ENCODE measurements at places on chromosomes 2 and 18.

- no peak for DNase-seq
Observed at GRCh38 chr2:120797421-120798221, 62.0 kb downstream of the GLI2 start.

GRCh38 chr2:207142461-207142860 lies 23.3 kb downstream of the KLF7 start:
- no peak for DNase-seq

GRCh38 chr2:143312441-143312840 lies 183.2 kb downstream of the ARHGAP15 start:
- no peak for DNase-seq

DNA sequence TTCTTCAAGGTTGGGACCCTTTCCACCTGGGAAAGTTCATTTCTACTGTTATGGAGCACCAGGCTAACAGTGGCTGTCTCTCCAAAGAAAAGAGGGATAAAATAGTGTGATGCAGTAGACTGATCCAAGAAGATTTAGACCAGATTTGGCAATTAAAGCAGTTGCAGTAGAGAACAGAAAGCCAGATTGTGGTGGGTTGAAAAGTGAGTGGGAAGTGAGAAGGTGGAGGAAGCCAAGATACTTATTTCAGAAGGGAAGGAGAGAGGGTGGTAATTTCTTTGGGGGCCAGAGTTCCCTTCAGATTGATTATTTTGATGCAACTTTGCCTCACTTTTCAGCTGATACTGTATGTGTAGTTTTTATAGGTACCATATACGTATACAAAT lies 8.0 kb downstream of the MYL12B start:
- no peak for DNase-seq

GRCh38 chr2:199956062-199956380 lies 639 bp downstream of the MAIP1 start:
- DNase-seq, result no peak

- no peak for DNase-seq
Observed at GRCh38 chr2:201255408-201256033, 4.8 kb upstream of the CASP8 start.

GRCh38 chr2:162166174-162166573 lies 14.1 kb upstream of the GCG start:
- DNase-seq, result no peak

DNA sequence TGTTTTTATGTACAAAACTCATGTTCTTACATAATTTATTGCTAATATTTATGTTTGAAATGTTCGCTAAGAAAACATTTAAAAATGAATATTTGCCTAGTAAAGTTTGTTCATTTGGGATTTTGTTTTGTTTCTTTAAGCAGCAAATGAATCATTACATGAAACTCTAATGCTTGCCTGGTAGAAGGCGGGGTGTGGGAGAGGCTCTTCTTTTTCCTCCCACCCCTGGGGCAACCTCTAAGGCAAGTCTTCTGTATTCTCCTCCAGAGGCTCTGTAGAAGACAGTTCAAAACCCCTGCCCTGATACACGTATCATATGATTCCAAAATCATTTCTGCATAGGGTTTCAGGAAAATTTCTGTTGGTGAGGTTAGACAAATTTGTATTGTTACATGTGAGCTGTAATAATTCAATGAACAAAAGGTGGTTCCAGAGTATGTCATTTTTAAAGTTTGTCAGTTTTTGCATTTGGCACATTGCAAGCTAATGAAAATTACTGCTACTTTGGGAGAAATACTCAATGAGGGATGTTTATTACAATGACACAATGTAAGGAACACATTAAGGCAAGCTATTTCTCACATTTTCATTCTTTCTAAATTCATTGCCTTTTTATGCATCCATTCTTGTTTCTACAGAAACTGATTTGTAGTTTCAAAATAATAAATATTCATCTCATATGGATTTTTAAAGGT lies 302.3 kb upstream of the UBE2E3 start:
- DNase-seq, result no peak

GRCh38 chr18:13159579-13159978 lies 59.0 kb upstream of the LDLRAD4 start:
- no peak for DNase-seq

- no peak for DNase-seq
Observed at GRCh38 chr2:133867166-133867565, 298.9 kb upstream of the NCKAP5 start.

DNA sequence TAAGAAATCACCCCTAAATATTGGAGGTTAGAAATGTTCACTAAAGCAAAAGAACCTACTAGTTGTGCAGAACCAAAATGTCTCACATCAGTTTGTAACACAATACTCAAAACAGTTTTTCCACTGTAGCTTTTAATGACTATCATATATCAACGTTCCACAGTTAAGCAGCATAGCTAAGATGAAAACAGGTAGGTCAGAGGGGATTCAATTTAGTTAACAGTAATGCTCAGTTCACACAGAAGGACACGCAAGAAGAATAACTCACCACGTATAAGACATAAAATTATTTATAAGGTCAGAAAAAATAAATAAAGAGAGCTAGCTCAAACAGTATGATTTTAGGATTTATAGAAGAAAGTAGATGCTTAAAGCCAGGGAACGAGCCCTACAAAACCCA lies 118.9 kb upstream of the CCDC150 start:
- no peak for DNase-seq

DNA sequence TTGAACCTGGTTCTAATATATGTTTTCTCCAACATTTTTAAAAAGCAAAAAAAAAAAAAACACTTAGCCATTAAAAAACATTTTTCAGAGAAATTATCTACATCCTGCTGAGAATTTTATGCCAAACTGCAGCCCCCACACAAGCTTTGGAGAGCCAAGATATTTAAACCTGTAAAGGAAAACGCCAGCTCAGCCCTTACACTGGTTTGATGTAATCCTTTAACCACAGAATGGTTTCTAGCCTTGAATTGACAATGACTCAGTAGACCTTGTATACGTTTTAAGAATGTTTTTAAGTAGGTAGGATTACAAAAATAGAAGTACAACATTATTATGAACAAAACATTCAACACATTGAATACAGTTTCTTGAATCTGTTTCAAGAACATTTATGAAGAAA lies 113.6 kb downstream of the BABAM2 start:
- DNase-seq, result no peak

- no peak for DNase-seq
Observed at GRCh38 chr2:119174216-119174992, 15.9 kb upstream of the C1QL2 start.

DNA sequence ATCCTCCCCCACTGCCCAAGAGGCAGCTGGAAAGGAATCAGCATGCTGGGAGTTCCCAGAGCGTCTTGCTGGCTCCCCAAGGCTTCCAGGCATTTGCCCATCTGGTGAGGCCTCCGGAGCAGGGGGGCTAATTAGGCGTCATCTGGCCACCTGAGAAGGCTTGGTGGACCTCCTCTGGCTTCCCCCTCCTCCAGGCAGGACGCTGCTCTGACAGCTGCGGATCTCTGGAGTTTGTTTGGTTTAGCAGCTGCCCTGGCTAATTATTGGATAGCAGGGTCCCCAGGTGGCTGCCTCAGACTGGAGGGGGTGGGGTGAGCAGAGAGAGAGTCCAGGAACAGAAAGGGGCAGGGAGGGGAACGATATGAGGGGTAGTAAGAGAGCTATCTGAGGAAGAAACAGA lies 425.2 kb upstream of the MEX3C start:
- DNase-seq, result no peak

DNA sequence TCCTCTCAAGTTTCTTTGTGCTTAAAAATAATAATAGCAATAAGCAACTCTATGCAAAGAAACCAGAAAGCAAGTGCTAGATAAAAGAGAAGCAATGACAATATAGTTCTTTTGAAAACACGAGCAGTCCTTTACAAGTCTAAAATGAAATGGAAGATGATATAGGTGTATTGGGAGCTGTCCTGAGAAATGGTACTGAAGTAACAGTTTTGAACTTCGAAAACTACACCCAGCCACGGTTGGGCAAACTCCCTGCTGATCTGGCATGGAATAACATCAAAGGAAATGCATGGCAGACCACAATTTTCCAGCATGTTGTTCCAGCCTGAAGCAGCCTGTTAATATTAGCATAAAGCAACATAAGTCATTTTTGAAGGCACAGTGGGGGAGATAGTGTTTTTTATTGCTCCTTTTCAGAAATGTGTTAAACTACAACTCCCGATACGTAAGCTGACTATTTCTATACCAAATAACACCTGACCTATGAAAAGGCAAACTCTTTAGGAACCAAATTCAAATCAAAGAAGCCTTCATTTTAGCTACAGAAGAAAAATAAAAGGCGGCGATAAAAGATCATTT lies 596.1 kb upstream of the KLHL29 start:
- DNase-seq, result no peak

GRCh38 chr2:25056098-25056821 lies 14.4 kb downstream of the EFR3B start:
- DNase-seq, result no peak

DNA sequence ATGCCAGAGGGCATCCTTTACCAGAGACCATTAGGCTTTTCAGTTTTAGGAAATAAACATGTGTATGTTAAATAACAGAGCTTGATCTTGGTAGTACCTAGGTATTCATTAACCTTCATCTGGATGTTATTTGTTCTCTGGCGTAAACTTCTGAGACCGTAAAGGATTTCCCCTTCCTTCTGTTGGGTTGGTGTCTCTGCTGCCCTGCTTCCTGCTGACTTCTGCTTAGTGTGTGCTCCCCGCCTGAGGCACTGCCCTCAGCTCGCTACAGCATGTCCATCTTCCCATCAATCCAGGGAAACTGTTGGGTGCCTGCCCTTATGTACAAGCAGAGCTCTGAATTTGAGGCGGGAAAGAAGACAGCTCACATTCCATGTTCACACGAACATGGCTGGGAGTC lies 177.9 kb downstream of the TPGS2 start:
- DNase-seq, result no peak

- DNase-seq, result no peak
Observed at GRCh38 chr18:30925795-30926194, 116.7 kb downstream of the DSC3 start.

- no peak for DNase-seq
Observed at GRCh38 chr2:204483608-204484081, 61.6 kb upstream of the PARD3B start.

DNA sequence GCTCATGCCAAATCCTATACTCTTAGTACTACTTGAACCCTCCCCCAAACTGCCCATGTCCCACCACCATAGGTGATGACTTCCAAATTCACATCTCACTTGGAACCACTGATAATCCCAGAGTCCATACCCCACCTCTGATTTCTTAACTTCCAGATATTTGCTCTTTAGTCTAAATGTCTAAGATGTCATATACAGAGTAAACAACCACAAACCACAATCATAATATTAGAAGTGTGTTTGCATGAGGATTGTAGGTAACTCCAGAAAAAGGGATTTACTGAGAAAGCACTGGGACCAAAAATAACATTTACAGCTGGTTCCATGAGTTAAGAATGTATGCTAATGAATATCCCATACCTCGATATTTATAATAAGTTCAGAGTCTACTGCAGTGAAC lies 146.2 kb downstream of the ZNF385B start:
- DNase-seq, result no peak

DNA sequence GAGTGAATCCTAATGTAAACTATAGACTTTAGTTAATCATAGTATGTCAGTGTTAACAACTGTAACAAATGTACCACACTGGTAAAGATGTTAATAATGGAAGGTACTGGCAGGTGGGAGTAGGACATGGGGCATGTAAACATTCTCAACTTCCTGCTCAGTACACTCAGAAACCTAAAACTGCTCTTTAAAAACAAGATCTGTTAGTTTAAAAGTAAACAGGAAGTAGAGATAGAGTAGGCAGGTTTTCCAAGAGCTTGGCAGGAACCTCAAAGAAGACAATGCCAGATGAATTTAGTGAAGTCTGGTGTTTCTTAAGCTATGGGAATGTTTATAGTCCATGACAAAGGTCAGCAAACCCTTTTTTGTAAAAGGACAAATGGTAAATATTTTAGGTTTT lies 46.6 kb downstream of the CCDC138 start:
- DNase-seq, result no peak

DNA sequence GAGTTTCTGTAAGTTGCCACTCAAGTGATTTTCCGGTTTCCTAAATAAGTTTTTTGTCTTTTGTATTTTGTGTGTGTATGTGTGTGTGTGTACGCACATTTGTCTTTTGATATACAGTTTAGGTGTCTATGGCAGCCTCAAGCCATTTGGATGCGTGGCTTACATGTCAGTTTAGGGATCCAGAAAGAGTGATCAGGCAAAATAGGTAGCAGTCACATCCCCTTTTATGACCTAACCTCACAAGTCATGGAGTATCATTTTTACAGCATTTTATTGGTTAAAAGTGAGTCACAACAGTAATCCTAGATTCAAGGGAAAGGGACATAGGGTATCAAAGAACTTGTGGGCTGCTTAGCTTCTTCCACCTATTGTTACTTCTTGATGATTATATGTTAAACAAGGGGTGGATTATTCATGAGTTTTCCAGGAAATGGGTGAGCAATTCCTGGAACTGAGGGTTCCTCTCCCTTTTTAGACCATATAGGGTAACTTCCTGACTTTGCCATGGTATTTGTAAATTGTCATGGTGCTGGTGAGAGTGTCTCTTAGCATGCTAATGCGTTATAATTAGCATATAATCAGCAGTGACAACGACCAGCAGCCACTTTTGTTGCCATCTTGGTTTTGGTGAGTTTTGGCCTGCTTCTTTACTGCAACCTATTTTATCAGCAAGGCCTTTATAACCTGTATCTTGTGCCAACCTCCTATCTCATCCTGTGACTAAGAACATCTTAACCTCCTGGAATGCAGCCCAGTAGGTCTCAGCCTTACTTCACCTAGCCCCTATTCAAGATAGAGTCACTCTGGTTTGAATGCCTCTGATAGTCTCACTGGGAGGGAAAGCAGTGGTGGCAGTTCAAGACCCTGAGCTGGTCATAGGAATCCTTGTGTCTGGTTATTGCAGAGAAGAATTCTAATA lies 8.6 kb upstream of the SOCS6 start:
- DNase-seq, result no peak

GRCh38 chr2:129913695-129914495 lies 65.6 kb upstream of the RAB6C start:
- no peak for DNase-seq

DNA sequence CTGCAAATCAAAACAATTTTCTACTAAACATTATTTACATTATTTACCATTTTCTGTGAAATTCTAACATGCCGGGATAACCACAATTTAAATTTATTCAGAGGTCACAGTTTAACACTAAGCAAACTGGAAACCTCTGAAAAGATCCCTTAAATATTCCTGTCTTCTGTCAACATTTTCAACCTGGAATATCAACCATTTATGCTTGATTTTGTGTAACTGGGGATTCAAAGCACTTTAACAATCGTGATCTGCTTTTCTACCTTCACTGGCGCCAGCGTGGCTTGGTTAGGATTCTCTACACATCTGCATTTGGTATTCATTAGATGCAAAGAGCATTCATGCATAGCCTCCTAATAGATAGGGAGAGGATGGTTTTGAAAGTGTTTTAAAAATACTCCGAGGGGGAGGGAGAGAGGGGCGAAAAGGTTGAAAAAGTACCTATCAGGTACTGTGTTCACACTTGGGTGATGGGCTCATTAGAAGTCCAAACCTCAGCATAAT lies 59.9 kb upstream of the RAB12 start:
- DNase-seq, result no peak

DNA sequence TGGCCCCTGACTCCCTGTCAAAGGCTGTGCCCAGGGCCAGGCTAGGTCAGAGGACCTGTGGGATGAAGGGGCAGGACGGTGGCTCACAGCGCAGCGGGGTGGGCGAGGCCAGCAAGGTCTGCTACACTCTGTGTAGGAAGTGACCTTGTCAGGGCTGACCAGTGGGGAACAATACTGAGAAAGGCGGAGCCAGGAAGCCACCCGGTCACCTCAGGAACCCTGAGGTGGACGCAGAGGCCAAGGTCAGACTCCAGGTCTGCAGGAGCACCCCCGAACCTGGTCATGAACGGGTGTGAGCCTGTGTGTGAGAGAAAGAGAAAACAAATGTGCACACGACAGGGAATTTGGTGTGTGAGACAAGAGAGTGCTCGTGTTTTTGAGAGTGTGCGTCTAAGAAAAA lies 72.3 kb downstream of the SMAD7 start:
- no peak for DNase-seq
